ENCODE measurements at places on chromosomes 11 and 22.

DNA sequence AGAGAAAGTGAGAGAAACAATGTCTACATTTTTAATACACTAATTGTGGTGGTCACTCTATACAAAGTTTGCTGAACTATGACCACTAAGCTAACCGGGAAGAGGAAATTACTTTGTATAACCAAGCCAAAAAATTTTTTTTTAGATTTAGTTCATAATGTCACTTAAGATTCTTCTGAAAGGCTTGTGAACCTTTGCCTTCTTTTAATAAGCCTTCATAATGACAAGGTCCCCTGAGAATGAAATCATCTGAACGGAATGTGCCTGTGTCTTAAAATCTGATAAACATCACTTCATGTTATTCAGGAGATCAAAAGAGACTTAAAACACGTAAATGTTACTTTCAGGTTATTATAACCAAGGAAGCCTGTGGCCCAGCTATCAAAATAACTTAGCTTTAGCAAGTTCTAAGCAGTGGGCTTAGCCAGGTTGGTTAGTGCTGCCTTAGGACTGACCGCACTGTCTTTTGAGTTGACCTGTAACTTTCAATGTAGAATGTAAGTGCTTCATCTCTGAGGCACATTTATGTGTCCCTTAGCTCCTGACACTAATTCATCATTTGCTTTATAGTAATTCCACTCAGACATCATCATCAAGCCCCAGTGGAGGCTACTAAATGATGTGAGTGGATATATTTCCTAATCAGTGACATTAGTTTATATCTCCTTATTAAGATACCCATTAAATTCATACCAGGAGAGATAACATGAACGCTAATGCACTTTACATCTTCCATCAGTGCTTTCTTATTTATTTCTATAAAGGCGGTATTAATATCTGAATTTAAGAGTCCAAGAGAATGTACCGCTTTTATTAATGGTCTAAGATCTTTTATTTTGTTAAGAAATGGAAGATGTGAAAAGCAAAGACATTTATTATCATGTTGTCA lies 122.5 kb downstream of the WNT11 start:
- peaks cover 3% of the 10 kb centered on the region for H3K4me1 ChIP-seq
- no peaks in the 10 kb centered on the region for H3K27me3 ChIP-seq
- H3K27ac ChIP-seq, result no peak overlapping the region
- H3K36me3 ChIP-seq, result no peaks in the 10 kb centered on the region
- DNase-seq, result no peak

DNA sequence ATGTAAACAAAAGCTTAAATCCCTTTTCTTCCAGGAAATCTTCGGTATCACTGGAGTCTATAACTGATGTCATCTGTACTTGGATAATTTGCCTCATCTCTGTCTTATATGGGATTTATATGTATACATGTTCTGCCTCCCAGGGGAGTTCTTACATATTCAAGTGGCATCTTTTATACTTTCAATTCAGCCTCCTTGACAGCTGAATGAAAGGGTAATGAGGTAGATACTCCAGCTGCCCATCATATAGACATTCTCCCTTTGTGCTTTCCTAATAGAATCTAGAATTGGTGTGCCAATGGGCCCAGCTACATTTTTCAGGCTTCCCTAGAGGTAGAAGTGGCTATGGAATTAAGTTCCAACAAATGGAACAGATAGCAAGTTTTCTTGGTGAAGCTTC lies 223.8 kb downstream of the LRRC4C start:
- H3K4me1 ChIP-seq, result no peaks in the 10 kb centered on the region
- no peak overlapping the region for H3K4me3 ChIP-seq
- no peaks in the 10 kb centered on the region for H3K27me3 ChIP-seq
- DNase-seq, result no peak
- no peaks in the 10 kb centered on the region for H3K36me3 ChIP-seq

- DNase-seq, result peak; percentile 89
- no peaks in the 10 kb centered on the region for H3K4me1 ChIP-seq
- H3K36me3 ChIP-seq, result peaks cover 4% of the 10 kb centered on the region
- H3K27me3 ChIP-seq, result no peaks in the 10 kb centered on the region
- no peak overlapping the region for H3K27ac ChIP-seq
These were observed 109.8 kb downstream of the BCR start for GRCh38 chr22:23289851-23290724.

- no peak for DNase-seq
- H3K36me3 ChIP-seq, result no peaks in the 10 kb centered on the region
- H3K4me3 ChIP-seq, result no peak overlapping the region
- no peaks in the 10 kb centered on the region for H3K4me1 ChIP-seq
These were observed 67.4 kb upstream of the SLC22A12 start for GRCh38 chr11:64523456-64524157.

- no peak overlapping the region for H3K27ac ChIP-seq
- DNase-seq, result no peak
- H3K4me1 ChIP-seq, result no peaks in the 10 kb centered on the region
These were observed 12.5 kb downstream of the GDPD5 start for GRCh38 chr11:75513250-75513649.

DNA sequence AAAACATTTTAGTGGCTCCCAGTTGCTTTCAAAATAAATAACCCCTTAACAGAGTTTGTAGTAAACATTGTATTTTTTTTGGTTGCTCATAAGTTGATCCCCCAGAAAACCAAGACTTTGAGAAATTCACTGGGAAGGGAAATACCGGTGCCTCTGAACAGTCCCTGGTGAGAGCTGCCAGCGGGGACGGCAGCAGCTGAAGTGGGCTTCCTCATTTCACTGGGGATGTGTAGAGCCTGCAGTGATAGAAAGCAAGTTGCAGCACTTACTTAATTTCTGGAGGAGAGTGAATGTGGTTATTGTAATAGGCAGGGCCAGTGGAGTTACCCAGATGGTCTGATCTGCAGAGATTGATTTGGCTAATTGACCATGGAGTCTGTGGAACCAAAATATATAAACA lies 18.6 kb upstream of the MCHR1 start:
- H3K4me1 ChIP-seq, result no peaks in the 10 kb centered on the region
- no peaks in the 10 kb centered on the region for H3K27me3 ChIP-seq
- DNase-seq, result no peak

GRCh38 chr22:49181431-49181830 lies 646.2 kb downstream of the BRD1 start:
- no peak overlapping the region for H3K27ac ChIP-seq
- no peak for DNase-seq
- H3K4me1 ChIP-seq, result no peaks in the 10 kb centered on the region
- no peaks in the 10 kb centered on the region for H3K36me3 ChIP-seq
- no peak overlapping the region for H3K4me3 ChIP-seq

- H3K4me3 ChIP-seq, result no peak overlapping the region
- no peak for DNase-seq
- no peaks in the 10 kb centered on the region for H3K4me1 ChIP-seq
- H3K27me3 ChIP-seq, result no peaks in the 10 kb centered on the region
These were observed 44.5 kb downstream of the PARVB start for GRCh38 chr22:44068422-44069191.

GRCh38 chr11:32905028-32905667 lies 12.5 kb downstream of the QSER1 start:
- no peak for DNase-seq
- H3K36me3 ChIP-seq, result no peaks in the 10 kb centered on the region
- no peak overlapping the region for H3K27ac ChIP-seq
- H3K4me1 ChIP-seq, result peaks cover 11% of the 10 kb centered on the region
- H3K27me3 ChIP-seq, result no peaks in the 10 kb centered on the region

- H3K36me3 ChIP-seq, result no peaks in the 10 kb centered on the region
- H3K4me3 ChIP-seq, result no peak overlapping the region
- H3K4me1 ChIP-seq, result no peaks in the 10 kb centered on the region
- H3K27me3 ChIP-seq, result no peaks in the 10 kb centered on the region
These were observed 1091.8 kb downstream of the TBC1D22A start for GRCh38 chr22:47854251-47854650.

DNA sequence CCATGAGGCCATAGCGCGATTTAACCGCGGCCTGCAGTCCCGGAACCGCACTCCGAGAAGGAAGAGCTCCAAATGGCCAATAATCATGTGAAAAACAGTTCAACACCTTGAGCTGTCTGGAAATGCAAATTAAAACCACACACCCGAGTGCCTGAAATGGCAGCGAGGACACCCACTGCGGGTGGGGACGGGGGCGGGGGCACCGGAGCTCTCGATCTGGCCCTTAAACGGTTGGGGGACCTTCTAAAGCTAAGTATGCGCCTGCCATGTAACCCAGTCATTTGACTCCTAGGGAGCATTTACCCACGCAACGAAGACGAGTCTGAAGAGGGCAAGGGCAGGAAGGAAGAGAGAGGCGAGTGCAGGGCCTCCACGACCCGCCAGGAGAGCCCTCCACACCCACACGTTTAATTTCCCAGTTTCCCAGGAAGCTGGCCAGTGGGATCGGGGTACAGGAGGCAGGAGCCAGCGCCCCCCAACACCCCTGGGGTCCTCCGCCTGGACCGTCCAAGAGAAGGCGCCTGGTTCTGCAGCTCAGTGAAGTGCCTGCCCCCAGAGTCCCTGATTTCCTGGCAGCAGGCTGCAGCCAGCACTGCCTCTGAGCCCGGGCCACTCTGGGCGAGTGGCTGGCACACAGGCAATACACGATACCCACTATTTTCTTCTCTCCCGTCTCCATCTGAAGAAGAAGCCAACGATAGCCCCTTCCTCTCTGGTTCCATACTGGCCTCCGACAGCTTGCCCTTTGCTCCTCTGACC lies 1.7 kb downstream of the TTLL8 start:
- no peaks in the 10 kb centered on the region for H3K36me3 ChIP-seq
- H3K27me3 ChIP-seq, result peaks cover 15% of the 10 kb centered on the region
- no peaks in the 10 kb centered on the region for H3K4me1 ChIP-seq
- DNase-seq, result no peak
- H3K4me3 ChIP-seq, result no peak overlapping the region

GRCh38 chr22:17540481-17540880 lies 22.8 kb upstream of the SLC25A18 start:
- H3K36me3 ChIP-seq, result no peaks in the 10 kb centered on the region
- no peak overlapping the region for H3K4me3 ChIP-seq
- H3K4me1 ChIP-seq, result no peaks in the 10 kb centered on the region
- H3K27me3 ChIP-seq, result no peaks in the 10 kb centered on the region
- H3K27ac ChIP-seq, result no peak overlapping the region
- no peak for DNase-seq

GRCh38 chr11:116348226-116348625 lies 424.6 kb downstream of the BUD13 start:
- H3K27ac ChIP-seq, result no peak overlapping the region
- no peak for DNase-seq
- H3K27me3 ChIP-seq, result no peaks in the 10 kb centered on the region

GRCh38 chr11:46733234-46733633 lies 14.2 kb downstream of the F2 start:
- no peaks in the 10 kb centered on the region for H3K27me3 ChIP-seq
- DNase-seq, result no peak
- H3K4me1 ChIP-seq, result no peaks in the 10 kb centered on the region
- H3K36me3 ChIP-seq, result no peaks in the 10 kb centered on the region
- no peak overlapping the region for H3K4me3 ChIP-seq
- no peak overlapping the region for H3K27ac ChIP-seq

- H3K4me1 ChIP-seq, result peaks cover 70% of the 10 kb centered on the region
- no peaks in the 10 kb centered on the region for H3K36me3 ChIP-seq
- no peak overlapping the region for H3K27ac ChIP-seq
- no peak for DNase-seq
- no peak overlapping the region for H3K4me3 ChIP-seq
These were observed 89.2 kb downstream of the GALNT18 start for GRCh38 chr11:11532574-11532973.

- no peaks in the 10 kb centered on the region for H3K4me1 ChIP-seq
- no peak overlapping the region for H3K27ac ChIP-seq
- H3K36me3 ChIP-seq, result no peaks in the 10 kb centered on the region
- H3K4me3 ChIP-seq, result no peak overlapping the region
- peaks cover 21% of the 10 kb centered on the region for H3K27me3 ChIP-seq
These were observed 20.5 kb downstream of the EPS8L2 start for GRCh38 chr11:726278-727220.

DNA sequence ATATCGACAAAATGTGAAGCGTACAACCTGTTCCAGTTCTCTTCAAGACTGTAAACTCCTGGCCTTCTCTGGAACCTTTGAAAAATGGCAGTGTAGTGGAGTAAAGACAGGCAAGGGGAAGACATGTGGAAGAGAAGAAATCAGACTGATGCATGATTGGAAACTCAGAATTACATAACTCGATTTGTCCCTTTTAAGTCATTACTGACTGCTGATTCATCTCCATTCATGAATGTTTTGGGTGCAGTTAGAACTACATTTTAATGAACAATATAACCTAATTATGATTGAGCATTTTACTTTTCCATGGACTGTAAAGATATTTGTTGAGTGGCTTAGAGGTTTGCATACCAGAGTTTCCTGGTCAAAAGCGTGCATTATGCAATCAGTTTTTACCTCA lies 32.9 kb downstream of the FAT3 start:
- no peaks in the 10 kb centered on the region for H3K4me1 ChIP-seq
- H3K27ac ChIP-seq, result no peak overlapping the region
- no peak for DNase-seq
- H3K27me3 ChIP-seq, result no peaks in the 10 kb centered on the region
- H3K36me3 ChIP-seq, result no peaks in the 10 kb centered on the region
- H3K4me3 ChIP-seq, result no peak overlapping the region

DNA sequence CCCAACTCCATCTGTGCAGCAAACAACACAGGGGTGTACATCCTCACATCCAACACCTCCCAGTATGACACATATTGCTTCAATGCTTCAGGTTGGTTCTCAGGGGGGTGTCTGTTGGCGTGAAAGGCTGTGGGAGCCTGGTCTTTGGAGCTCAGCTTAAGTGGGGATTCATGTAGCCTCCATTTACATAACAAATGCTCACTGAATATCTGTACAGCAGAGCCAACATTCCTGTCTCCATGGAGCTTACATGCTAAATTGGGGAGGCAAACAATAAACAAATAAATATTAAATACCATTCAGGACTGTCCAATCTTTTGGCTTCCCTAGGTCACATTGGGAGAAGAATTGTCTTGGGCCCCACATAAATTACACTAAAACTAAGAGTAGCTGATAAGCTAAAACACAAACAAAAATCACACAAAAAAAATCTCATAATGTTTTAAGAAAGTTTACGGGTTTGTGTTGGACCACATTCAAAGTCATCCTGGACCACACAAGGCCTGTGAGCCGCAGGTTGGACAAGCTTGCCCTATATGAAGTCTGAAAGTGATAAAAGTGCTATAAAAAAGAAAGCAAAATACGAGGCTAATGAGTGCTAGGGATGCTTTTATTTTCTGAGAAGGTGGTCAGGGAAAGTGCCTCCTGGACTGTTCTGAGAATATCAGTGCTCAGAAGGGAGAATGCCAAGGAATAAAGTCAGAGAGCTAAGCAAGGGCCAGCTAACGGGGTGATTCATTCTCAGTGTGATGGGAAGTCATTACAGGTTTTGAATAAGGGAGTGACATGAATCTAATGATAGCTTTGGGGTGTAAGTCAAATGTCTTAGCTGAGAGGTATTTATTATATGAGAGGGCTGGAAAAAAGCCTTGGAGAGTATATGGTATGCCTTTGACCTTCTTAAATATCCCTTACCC lies 41.6 kb downstream of the CD44 start:
- H3K4me3 ChIP-seq, result no peak overlapping the region
- H3K4me1 ChIP-seq, result peaks cover 36% of the 10 kb centered on the region
- no peaks in the 10 kb centered on the region for H3K27me3 ChIP-seq
- H3K27ac ChIP-seq, result no peak overlapping the region
- peaks cover 79% of the 10 kb centered on the region for H3K36me3 ChIP-seq

GRCh38 chr11:130042093-130042591 lies 27.6 kb upstream of the APLP2 start:
- no peaks in the 10 kb centered on the region for H3K27me3 ChIP-seq
- DNase-seq, result no peak
- no peaks in the 10 kb centered on the region for H3K36me3 ChIP-seq
- H3K27ac ChIP-seq, result no peak overlapping the region
- H3K4me1 ChIP-seq, result no peaks in the 10 kb centered on the region
- H3K4me3 ChIP-seq, result no peak overlapping the region

- H3K4me1 ChIP-seq, result peaks cover 37% of the 10 kb centered on the region
- H3K4me3 ChIP-seq, result no peak overlapping the region
- H3K27ac ChIP-seq, result 0 out of 2 replicates have a peak overlapping the region, but pooled peaks have one; percentile 16
- no peaks in the 10 kb centered on the region for H3K27me3 ChIP-seq
- DNase-seq, result no peak
These were observed 10.0 kb downstream of the MED15 start for GRCh38 chr22:20517422-20517821.

All from SK-N-SH (cell line).